ENCODE measurements at places on chromosomes 5 and 9.

DNA sequence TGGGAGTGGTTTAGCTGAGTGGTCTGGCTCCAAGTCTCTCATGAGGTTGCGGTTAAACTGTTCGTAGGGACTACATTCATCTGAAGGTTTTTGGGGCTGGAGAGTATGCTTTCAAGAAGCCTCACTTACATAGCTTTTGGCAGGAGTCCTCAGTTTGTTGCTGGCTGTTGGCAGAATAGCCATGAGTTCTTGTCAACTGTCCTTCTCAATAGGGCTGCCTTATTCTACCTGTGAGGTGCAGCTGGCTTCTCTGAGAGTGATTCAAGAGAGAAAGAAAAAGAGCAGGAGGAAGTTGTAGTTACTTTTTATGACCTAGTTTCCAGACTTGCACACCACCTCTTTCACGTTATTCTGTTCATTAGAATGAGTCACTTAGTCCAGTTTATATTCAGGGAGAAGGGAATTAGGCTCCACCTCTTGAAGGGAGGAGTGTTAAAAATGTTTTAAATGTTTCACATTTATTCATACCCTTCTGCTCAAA is 33.2 kb downstream of the YTHDC2 start:
- DNase-seq: no peak

GRCh38 chr5:117118499-117118898 is 543.9 kb upstream of the SEMA6A start:
- no peak for DNase-seq

DNA sequence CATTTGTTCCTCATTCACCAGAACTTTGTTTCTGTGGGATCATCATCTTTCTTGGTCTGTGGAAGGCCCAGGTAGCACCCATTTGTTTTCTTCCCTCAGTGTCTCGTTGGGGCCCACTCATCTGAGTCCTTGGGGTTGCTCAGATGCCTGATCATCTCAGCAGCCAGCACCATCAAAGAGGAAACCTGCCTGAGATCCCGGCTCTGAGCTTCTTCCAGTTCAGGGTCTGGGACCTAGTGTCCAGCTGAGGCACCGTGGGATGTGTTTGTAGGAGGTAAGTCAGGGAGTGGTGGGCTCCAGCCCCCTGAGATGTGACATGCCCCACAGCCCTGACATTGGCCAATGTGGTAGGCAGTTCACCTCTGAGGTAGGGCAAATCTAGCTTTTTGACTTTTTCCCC is 9.4 kb upstream of the CD180 start:
- no peak for DNase-seq

- no peak for DNase-seq
These were observed 6.1 kb upstream of the COL5A1 start for GRCh38 chr9:134635351-134636148.

GRCh38 chr5:179313849-179314521 is 31.3 kb downstream of the ADAMTS2 start:
- no peak for DNase-seq

DNA sequence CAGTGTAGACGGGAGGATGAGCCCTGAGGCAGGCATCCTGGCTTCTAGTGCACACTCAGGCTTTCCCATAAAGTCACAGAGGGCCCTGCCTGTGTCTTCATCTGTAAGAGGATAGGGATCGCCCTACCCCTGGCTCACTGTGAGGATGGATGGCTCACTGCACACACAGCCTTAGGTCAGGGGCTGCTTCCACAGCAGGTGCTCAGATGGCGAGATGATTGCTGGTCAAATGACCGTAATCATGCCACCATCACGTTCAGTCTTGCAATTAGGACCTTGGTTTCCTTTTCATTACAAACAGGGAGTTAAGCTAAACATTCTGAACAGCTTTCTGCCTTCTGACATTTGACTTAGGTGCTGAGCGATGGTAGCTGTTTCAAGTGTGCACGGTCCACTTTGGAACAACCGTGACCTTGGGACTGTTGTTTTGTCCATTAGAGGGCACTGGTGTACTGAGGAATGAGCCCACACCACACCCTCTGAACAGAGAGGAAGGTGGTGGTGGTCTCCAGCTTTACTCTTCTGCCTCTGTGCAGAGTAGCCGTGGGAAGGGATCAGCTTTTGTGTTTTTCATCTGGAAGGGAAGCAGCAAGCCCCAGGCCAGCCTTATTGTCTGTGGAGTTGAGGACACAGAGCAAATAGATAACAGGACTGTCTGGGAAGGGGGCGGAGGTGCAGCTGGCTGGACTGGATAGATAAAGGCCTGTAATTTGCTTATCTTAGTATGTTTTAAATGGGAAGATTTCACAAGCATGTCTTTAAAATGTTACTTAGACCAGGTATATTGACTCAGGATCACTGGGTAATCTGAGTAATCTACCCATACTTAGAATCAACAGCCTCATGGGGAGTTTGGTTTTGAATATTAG is 183.1 kb downstream of the TRIO start:
- no peak for DNase-seq

DNA sequence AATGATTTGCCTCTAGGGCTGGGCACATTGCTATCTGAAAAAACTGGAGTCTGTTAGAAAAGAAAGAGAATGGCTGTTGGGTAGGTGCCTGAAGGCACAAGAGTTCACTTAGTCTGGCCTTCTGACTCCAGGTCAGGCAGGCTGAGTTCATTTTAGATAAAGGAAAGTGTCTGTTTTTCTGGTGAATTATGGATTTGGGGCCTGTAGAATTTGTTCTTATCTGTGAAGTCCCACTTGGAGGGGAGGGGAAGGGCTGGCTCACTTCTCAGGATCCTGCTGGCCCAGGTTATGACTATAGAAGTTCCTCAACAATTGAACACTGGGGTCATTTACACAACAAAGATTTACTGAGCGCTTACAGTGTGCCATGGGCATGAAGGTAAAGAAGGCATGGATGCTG is 11.5 kb upstream of the SEPTIN8 start:
- no peak for DNase-seq

DNA sequence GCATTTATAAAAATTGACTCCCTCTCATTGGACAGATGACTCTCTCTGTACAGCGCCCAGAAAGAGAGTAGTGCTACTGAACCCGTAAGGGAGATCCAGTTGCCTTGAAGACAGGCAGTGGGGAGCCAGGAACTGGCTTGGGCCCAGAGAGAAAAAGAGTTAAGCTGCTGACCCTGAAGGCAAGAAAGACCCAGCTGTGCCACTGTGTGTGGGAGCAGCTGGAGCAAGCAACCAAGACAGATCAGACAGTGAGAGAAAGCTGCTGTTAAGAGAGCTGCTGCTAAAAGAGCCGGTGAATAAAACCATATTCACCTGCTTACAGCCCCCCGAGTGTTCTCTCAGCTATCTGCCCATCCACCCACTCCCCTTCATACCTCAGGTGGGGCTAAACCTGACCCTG is 149.7 kb upstream of the ADAMTS16 start:
- no peak for DNase-seq

- no peak for DNase-seq
These were observed 889 bp upstream of the ADAMTS12 start for GRCh38 chr5:33892620-33893137.

- no peak for DNase-seq
These were observed 611.0 kb upstream of the KLF4 start for GRCh38 chr9:108100571-108100970.

- DNase-seq: no peak
These were observed 33.8 kb upstream of the TXNDC8 start for GRCh38 chr9:110371411-110372007.

- DNase-seq: no peak
These were observed 3.3 kb downstream of the NACC2 start for GRCh38 chr9:136091582-136092352.

- no peak for DNase-seq
These were observed 164.9 kb downstream of the ESM1 start for GRCh38 chr5:54820346-54821134.

- DNase-seq: no peak
These were observed 127.2 kb downstream of the PDE8B start for GRCh38 chr5:77337686-77338085.

GRCh38 chr5:126969548-126969947 is 60.8 kb downstream of the MARCHF3 start:
- no peak for DNase-seq

DNA sequence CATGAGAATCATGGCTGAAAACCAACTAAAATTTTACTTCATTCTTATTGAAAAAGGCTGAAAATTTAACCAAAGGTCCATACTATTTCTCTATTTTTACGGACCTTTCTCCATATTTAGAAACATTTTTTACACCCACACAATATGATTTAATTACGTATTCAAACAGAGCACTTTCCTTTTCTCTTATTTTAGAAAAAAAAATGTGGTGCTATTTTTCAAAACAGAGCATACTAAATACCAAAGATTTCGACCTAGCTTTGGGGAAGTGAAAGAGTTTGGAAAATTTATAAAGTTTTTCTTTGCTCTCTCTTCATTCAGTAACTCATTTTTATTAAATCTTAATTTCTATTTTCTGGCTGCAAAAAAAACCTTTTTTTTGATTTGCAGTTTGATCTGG is 38.1 kb downstream of the RNF145 start:
- no peak for DNase-seq

- DNase-seq: no peak
These were observed 128.3 kb upstream of the C9orf72 start for GRCh38 chr9:27701587-27701986.

DNA sequence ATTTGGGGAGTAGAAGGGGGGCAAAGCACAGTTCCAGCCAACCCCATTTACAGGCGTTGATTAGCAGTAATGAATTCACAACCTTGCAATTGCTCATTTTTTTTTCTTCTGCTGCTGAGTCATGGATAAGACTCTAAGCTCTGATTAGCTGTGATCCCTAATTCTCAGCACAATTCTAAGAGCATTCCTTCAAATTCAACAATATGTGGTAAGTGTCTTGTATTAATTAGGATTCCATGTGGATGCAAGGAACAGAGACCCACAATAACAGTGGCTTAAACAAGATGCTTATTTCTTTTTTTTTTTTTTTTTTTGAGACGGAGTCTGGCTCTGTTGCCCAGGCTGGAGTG is 133.4 kb downstream of the PALM2AKAP2 start:
- no peak for DNase-seq

GRCh38 chr5:143484601-143485000 is 81.1 kb upstream of the NR3C1 start:
- DNase-seq: no peak

GRCh38 chr5:113337515-113338415 is 97.0 kb downstream of the TSSK1B start:
- no peak for DNase-seq

GRCh38 chr9:116166713-116167112 is 13.1 kb downstream of the PAPPA start:
- no peak for DNase-seq

- DNase-seq: no peak
These were observed 42.7 kb upstream of the HMCN2 start for GRCh38 chr9:130222833-130223232.

- DNase-seq: no peak
These were observed 4.4 kb downstream of the UGCG start for GRCh38 chr9:111900858-111901612.

DNA sequence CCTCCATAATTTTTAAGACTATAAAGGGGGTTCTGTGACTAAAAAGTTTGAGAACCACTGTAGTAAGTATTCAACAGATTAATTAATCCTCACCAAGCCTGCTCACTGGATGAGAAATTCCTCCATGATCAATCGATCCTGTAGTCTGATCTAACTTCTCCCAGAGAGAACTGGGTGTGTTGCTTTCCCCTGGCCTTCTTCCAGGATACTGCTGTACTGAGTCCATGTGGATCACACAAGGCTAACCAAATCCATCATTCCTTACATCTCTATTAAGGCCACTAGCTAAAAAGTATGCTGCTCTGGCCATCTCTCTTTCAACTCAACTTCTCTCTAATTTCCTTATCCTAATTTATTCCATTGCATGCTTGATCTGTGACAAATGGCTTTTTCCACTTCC is 280.2 kb upstream of the PCSK5 start:
- DNase-seq: no peak

GRCh38 chr9:110027671-110028081 is 180.3 kb downstream of the C9orf152 start:
- DNase-seq: no peak

- no peak for DNase-seq
These were observed 90.8 kb downstream of the PLPPR1 start for GRCh38 chr9:101119206-101119819.

GRCh38 chr5:1332461-1333001 is 12.4 kb downstream of the CLPTM1L start:
- no peak for DNase-seq

DNA sequence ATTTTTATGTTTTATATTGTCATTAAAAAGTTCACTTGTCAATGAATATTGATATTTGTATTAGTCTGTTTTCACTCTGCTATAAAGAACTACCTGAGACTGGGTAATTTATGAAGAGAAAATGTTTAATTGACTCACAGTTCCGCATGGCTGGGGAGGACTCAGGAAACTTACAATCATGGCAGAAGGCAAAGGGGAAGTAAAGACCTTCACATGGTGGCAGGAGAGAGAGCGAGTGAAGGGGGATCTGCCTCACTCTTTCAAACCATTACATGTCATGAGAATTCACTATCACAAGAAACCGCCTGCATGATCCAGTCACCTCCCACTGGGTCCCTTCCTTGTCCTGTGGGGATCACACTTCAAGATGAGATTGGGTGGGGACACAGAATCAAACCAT is 27.4 kb downstream of the SRD5A1 start:
- DNase-seq: no peak

DNA sequence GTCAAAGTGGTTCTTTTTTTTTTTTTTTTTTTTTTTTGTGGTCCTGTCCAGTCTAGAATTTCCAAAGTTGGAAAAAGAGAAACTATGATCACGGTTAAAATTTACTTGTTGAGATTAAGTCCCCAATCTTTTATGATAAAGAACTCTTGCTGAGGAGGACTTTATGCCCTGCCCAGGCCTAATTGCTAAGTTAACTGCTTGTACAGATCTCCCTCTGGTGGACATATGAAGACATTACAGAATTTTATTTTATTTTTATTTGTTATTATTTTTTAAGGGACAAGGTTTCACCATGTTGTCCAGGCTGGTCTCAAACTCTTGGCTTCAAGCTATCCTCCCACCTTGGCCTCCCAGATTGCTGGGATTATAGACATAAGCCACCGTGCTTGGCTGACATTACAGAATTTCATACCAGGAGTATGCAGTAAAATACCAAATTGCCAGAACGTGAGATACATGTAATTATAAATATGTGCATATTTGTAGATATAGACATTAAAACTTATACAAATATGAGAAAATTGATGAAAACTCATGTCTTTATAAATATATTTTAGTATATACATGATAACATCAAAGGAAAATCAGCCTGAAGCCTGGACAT is 91.2 kb downstream of the RFK start:
- DNase-seq: no peak

- DNase-seq: no peak
These were observed 42.5 kb upstream of the GOLM1 start for GRCh38 chr9:86141843-86142242.

GRCh38 chr5:43711496-43711895 is 108.5 kb downstream of the NNT start:
- no peak for DNase-seq

DNA sequence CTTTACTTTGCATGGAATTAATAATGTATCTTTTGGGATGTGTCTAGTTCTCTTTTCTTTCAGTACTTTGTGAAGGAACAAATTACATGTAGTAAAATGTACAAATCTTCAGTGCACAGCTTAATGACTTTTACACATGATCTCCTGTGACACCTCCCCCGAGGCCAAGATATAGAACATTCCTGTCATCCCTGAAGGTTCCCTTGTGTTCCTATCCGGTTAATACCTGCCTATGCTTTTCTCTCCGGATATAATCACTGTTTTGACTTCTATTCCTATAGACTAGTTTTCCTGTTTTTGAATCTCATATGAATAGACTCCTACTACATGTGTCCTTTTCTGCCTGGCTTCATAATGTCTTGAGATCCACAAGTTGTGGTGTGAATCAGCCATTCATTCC is 21.5 kb downstream of the STC2 start:
- DNase-seq: no peak

- DNase-seq: no peak
These were observed 111.5 kb downstream of the SUSD1 start for GRCh38 chr9:112063586-112063985.

Data from stimulated activated CD4-positive, alpha-beta T cell treated with anti-CD3 and anti-CD28 coated beads, TNF-alpha, amount 100 ng/mL, for 1 hour (primary cell).